ENCODE measurements at places on chromosomes 5 and 9. TPM values are rescaled to one million over a fixed set of nuclear protein-coding genes. Genes with fewer than 3 reads are reported as not detected.
A peak's percentile ranks its signal among the peaks of the same experiment; 100 is the strongest.

DNA sequence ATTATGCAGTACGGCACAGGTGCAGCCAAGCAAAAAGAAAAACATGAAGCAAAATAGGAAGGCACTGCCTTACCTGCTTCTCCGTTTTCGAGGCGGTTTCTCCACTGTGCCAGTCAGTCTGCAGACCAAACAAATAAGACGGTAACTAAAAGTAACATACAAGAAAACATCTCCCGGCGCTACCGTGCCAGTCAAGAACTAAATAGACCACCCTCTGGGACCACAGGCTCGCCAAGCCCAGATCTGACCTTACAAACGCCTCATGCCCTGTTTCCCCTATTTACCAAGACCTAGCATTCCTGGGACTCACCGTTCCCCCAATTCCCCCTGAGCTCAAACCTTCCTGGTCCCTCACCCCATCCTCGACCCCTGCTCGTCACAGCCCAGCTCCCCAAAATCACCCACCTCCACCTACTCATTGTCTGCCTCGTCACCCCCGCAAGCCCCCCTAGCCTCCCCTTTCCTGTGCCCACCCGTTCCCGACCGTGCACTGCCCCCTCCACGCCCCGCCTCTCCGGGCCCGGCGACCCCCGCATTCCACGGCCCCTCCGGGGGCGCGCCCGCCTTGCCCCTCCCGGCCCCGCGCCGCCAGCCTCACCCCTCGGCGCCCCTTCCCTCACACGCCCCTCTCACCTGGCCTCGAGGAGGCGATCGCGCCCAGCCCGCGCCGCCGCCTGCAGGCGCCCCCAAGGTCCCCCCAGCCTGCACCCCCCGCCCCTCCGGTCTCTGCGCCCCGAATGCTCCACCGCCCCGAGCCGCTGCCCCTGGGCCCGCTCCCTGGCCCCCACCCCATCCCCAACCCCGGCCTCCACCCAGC lies 560 bp downstream of the SCAI start:
- peak; percentile 63 for DNase-seq

DNA sequence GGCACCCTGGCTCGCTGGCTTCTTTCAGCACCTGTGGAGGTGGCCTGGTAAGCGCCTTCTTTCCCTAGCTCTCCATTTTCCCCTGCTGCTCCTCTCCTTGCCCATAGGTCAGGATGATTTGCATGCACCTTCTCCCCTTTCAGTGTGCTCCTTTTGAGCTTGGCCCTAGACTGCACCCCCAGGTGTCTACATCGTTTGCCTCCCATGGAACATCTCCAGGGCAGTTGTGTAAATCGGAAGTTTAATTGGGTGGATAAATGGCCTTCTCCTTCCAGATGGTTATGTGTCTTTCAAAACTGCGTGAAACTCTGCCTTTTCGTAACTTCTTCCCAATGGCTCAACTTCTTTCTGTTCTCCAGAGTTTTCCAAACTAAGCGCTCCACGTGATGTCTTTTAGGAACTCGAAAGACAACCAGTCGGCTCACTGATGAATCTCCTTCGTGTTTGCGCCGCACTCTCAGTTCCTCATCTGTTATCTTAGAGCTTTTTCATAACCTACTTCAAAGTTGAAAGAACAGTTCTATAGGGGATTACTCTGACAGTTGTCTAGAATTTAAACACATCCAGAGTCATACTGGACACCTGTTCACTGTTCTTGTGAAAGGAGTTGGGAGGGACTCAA lies 1.7 kb downstream of the ADAMTS19 start:
- DNase-seq: no peak

- DNase-seq: no peak
These were observed 52.1 kb upstream of the FREM1 start for GRCh38 chr9:14962193-14962882.

The GCNT4 gene
- total RNA-seq: 0.44 TPM

The DOCK2 gene
- total RNA-seq: 5.4 TPM

The IL3 gene
- total RNA-seq: not detected
